ENCODE measurements at places on chromosomes 4 and X. TPM values are rescaled to one million over a fixed set of nuclear protein-coding genes. Genes with fewer than 3 reads are reported as not detected.

DNA sequence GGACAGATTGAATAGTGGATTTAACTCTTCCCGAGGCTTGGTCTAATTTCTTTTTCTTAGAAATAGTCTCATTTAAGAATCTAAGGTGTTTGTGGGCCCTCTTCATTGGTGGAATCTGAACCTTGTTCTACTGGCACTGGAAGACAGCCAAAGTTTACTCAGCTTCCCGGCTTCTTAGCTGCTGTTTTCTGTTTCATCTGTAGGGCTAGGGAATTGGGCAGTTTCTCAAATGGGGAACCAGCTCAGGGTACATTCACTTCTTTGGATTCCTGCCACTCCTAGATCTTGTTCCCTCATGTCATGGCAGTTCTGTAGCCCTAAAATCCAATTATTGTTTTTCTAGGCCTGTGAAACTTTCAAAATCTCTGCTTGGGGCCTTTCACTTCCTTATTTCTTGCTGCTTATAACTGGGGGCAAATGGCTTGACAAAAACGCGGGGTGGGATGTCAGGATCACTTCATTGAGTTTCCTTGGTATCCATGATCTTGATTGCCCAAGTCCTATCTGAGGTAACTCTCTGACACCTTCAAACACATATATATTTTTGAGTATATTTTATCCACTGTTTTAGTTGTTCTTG is 985.0 kb downstream of the C4orf33 start:
- no peak for DNase-seq

ENPP6 gene
- total RNA-seq = 1.2 TPM

DNA sequence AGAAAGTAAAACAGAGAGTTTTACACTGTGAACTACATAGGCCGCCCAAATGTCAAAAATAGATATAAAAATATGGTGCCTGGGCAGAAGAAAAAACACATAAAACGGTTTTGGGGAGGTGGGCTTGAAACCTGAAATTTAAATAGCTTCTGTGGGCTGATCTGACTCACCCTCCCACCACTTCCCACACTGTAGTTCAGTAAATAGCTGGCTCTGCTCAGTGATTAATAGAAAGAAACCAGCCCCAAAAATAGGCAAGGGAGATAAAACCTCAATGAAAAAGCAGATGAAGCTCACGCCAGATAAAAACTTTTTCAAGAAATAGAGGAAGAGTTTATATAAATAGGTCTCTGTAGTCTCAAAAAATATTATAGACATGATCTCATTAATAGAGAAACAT is 13.2 kb upstream of the COX7B2 start:
- no peak for DNase-seq

GRCh38 chrX:41025926-41026701 is 59.1 kb upstream of the USP9X start:
- DNase-seq = no peak

- peak; percentile 79 for DNase-seq
These were observed 27.1 kb upstream of the NSUN7 start for GRCh38 chr4:40722576-40723161.

DNA sequence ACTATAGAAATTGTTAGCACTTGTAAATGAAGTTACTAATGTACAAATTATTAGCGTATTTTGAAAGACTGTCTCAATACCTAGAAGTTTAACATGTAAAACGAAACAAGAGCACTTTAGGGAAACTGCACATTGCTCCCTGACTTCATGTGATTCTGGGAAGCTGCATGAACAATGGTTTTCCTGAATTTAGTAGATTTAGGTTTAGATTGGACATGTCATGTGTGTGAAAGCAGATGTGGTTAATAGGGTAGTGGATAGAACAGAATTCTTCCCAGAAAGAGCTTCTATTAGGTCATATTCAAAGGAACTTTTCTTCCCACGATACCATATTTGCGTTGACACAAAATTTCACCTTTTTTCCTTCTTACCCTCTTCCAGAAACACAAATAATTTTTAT is 14.9 kb upstream of the CXCL8 start:
- DNase-seq = no peak

GRCh38 chr4:151266497-151266896 is 10.5 kb upstream of the PRSS48 start:
- DNase-seq = no peak

CCKAR gene
- not detected for total RNA-seq

GRCh38 chr4:34709564-34709963 is 1534.8 kb downstream of the ARAP2 start:
- DNase-seq = no peak

- DNase-seq = no peak
These were observed 64.5 kb upstream of the PRSS12 start for GRCh38 chr4:118417325-118417724.

DNA sequence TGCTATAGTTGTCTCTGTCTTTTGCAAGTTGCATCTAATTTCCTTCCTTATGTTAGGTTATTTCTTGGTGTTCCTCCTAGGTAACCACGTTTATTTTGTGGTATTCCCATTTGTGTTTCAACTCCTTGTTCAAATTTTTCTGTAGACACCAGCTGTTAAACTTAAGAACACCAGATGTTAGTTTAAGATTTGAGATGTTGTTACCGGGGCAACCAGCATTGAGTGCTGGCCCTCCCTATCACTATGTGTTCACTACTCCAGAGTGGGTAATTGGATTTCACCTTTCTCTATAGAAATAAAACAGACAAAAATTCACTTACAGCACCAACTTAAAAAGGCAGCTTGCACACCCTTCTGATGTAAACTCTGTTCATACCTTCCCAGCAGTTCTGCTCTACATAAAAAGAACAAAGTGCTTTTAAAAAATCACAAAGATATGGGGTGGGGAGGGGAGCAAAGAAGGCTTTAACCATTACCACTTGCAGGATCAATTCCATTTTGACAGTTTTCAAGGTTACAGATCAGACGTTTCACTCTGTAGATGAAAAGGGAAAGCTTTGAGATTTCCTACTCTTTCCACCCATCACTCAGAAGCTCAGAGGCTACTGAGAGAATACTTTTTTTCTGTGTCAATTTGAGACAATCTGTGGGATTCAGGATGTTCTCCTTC is 82.9 kb downstream of the DKK2 start:
- DNase-seq = no peak

- no peak for DNase-seq
These were observed 20.3 kb upstream of the HMX1 start for GRCh38 chr4:8891646-8892555.

DNA sequence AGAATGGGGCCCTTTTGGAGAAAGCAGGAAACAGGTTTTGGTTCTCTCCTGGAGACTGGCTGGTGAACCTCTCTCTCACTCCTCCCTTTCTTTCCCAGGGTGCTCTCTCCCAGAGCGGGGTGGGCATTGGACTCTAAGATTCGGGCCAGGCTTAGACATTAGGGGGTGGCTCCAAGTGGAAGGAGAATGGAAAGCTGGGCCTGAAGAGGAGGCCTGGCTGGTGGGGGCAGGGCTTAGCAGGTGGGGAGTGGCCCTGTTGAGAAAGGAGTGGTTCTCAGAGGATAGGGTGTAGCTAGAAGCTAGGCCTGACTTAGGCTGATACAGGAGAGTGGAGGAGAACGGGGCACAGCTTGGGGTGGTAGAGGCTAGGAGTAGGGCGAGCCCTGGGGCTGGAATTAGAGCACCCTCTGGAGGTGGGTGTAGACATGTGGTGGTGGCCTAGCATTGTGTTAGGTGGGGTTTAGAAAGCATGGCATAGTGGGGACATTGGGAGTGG is 5.7 kb downstream of the PLP2 start:
- DNase-seq = no peak

DNA sequence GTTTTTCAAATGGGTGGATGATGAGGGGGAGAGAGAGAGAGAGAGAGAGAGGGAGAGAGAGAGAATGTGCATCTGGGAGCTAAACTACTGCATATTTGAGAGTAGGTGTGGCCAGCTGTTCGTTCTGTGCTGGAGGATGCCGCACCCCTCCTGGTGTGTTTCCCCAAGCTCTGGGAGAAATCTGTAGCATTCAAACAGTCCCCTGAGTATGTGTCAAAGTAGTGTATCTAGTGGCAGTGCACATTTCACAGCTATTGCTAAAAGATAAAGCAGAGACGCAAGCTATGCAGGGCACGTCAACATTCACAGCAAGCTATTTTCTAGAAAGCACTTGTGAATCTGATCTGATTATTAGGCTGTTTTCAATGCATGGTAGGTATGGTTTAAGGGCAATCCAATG is 83.5 kb upstream of the LIMCH1 start:
- no peak for DNase-seq

DNA sequence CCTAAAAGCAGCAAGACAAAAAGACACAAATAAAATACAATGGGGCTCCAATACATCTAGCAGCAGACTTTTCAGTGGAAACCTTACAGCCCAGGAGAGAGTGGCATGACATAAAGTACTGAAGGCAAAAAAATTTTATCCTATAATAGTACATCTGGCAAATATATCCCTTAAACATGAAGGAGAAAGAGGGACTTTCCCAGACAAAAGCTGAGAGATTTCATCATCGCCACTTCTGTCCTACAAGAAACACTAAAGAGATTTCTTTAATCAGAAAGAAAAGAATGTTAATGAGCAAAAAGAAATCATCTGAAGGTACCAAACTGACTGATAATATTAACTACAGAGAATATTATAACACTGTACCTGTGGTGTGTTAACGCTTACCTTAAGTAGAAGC is 86.4 kb downstream of the ANKRD17 start:
- DNase-seq = no peak

DNA sequence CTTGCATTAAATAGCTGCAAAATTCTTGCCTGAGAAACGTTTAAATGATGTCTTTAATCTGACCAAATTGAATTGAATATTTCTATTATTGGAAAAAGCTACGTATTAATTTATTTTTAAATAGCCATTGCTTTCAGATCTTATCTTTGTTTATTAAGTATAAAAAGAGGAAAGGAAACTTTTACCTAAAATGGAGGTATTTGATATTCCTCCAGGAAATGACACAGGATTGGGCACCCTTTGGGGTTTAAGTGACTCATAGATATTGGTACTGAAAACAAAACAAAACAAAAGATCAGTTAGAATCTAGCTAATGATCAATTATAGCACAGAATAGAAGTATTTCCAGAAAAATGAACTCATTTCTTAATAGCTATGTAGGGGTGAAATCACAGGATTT is 34.1 kb downstream of the PLS3 start:
- no peak for DNase-seq

GRCh38 chr4:40040908-40041307 is 15.7 kb upstream of the N4BP2 start:
- no peak for DNase-seq

DNA sequence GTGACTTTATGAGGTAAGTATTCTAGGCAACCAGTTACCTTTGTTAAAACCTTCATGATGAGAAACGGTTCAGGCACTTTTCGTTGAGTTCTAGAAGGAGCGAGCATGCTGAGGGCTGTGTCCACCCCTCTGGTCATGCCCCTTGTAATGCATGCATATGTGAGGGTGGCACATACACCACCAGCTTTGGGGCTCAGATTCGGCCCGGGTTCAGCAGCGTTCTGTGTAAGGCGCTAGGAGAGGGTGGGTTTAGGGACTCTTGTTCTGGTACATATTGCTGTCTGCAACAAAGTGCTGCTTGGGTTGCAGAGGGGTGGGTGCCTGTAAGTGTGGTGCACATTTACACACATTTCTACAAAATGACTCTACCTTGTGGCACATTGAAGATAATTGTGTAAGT is 54.5 kb downstream of the NOP14 start:
- no peak for DNase-seq

DNA sequence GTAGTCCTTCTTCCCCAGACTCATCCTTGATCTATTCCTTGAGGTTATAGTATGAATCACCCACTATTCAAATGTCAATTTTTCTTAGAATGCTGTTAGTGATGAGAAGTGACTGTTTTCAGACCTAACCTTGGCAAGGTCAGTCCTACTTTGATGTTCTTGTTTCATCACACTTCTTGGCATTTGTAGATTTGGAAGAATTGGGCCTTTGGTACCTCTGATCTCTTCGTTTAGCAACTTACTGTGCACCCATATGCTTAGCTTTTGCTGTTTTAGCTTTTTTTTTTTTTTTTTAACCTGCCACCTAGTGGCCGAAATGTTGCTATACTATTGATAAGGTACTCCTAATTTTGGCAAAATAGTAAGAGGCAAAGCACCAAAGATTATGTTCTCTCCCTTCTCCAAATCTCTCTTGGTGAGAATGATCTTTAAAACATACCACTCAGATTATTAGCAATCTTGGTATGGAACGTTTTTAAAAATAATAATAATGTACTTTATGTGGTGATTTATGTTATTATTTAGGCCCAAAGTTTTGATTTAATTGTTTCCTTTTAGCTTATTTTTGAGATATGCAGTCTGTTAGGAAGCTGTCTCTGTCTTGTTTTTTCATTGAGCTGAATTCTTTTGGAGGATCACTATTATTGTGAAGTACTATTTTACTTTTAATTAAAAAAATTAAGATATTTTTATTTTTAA is 16.6 kb downstream of the DCK start:
- peak; percentile 81 for DNase-seq

- no peak for DNase-seq
These were observed 73.1 kb downstream of the FAT1 start for GRCh38 chr4:186650401-186651180.

DNA sequence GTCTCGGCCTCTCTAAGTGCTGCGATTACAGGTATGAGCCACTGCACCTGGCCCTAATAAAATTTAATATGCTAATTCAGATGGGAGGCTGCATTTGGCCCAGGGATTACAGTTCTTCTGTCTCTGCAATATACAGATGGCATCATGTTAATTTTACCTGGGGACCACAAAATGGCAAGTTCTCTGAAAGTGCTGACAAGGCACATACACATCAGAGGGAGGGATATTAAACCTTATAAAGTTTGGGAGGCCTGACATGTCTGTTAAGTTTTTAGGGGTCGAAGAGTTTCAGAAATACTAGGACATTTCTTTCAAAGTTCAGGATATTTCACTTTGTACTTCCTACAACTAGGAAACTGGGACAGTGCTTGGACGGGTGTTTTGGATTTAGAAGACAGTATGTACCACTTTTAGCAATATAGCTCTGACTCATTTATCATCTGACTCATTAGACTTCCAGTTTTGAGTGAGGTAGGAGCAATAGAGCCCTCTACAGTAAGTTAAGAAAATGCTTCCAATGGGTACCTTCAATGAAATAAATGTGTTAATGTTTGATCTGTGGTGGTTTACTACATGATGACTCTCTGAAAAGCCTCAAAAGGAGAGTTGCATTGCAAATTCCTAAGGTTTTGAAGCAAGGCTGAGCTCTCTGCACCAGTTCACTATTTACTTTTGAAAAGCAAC is 981.0 kb upstream of the HS3ST1 start:
- DNase-seq = no peak

GRCh38 chr4:73964862-73965611 is 16.8 kb downstream of the PF4 start:
- DNase-seq = no peak

Data from activated CD4-positive, alpha-beta T cell treated with anti-CD3 and anti-CD28 coated beads, Interleukin-2, amount 10 ng/mL, durations not matched to agents 24 days and 14 days (primary cell).